ENCODE measurements at places on chromosomes 16 and 17. TPM values are rescaled to one million over a fixed set of nuclear protein-coding genes. Genes with fewer than 3 reads are reported as not detected.
A peak's percentile ranks its signal among the peaks of the same experiment; 100 is the strongest.

DNA sequence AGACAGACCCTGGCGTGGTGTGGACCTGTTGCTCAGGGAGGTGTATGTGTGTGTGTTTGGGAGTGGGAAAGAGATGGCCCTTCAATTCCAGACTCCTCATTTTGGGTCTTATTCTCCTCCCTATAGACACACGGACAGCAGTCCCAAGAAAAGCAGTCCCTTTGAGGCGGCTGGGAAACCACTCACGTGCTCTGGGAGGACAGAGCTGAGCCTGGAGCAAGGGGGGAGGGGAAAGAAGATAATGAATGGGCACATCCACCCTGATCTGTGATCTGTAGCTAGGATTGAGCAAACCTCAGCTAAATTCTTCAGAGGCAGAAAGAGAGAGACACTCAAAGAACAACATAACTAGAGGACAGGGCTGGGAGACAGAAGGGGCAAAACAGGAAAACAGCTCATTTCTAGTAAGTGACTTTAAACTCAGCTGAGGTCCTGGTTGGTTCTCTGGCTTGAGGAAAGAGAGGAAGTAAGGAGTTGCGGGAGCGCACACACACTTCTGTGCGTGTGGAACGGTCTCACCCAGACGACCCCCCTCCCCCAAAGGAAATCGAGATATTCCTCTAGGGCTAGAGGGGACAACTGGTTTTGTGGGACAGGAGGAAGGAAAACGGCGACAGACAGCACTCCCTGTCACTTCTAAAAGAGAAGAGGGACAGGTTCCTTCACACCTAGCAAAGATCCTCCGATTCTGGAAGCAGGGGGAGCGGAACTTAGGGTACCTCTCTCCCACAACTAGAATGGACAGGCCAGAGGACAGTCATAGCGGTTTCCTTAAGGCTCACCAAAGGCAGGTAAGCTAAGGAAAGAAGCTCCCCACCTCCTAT is 658 bp downstream of the RAB5C start:
- peaks cover 13% of the 10 kb centered on the region for H3K4me1 ChIP-seq
- H3K27ac ChIP-seq, result peak overlapping the region; percentile 75
- peak overlapping the region; percentile 73 for H3K4me3 ChIP-seq
- no peaks in the 10 kb centered on the region for H3K27me3 ChIP-seq
- DNase-seq, result peak; percentile 73

DNA sequence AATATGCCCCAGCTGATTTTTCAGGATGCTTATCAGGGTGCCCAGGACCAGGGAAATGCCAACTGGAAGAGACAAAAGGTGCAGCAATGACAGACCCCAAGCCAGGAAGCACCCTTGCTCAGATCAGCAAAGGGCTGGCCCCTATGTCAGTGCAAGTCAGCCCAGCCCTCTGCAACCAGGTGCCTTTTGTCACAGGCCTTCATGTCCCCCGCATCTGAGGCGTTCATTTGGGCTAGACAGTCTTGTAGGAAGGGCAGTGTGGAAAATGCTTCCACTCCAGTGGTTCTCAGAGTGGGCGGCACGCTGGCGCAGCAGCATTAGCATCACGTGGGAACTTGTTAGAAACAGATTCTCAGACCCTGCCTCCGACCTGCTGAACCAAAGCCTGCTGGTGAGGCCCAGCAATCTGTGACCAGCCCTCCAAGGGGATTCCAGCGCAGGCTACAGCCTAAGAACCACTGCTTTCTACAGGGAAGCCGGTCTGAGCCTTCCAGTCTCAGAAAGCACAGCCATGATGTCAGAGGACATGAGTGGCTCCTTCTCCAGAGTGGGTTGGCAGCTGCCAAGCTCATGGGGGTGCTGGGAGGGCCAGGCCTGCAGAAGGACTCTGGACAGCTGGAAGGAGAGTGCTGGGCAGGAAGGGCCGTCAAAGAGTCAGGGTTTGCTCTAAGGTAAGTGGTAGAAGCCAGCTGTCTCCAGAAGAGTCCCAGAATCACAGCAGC is 13.1 kb downstream of the SLC47A2 start:
- no peak overlapping the region for H3K4me3 ChIP-seq
- H3K4me1 ChIP-seq, result no peaks in the 10 kb centered on the region
- no peak for DNase-seq
- H3K27me3 ChIP-seq, result no peaks in the 10 kb centered on the region
- no peak overlapping the region for H3K27ac ChIP-seq

DNA sequence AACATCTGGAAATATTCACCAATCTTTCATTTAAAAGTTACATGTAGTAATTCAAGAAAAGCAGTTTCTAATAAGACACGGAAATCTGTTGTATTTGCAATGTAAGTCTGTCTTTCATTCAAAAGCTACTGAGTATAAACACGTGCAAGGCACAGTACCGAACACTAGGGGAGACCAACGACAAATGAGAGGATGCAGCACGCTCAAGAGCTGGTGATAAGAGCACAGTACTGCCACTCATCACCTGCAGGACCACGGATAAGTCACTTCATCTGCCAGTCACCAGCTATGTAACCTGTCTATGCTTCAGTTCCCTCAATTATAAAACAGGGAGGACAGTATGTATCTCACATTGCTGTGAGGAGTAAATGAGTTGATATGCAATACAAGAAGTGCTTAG is 67.1 kb downstream of the CLEC18A start:
- peaks cover 10% of the 10 kb centered on the region for H3K4me1 ChIP-seq
- H3K36me3 ChIP-seq, result no peaks in the 10 kb centered on the region
- H3K27me3 ChIP-seq, result no peaks in the 10 kb centered on the region

The RASD1 gene
- 21.3 TPM for total RNA-seq

DNA sequence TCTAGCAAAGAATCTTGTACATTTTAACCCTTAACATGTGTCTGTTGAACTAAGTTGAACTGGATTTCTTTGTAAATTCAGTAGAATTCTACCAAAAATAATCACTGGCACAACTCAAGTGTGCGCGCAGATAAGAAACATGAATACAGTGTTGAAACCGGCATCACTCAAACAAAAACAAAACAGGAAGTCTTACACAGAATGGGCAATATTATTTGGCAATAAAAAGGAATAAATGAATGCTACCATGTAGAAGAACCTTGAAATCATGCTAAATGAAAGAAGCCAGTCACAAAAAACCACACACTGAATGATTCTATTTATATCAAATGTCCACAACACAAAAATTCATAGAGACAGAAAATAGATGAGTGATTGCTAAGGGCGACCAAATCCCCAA is 102.9 kb upstream of the ZFHX3 start:
- no peak overlapping the region for H3K27ac ChIP-seq
- no peak overlapping the region for H3K4me3 ChIP-seq
- peaks cover 24% of the 10 kb centered on the region for H3K4me1 ChIP-seq

GRCh38 chr17:12522743-12523183 is 142.9 kb upstream of the MYOCD start:
- no peak for DNase-seq
- no peaks in the 10 kb centered on the region for H3K4me1 ChIP-seq
- no peaks in the 10 kb centered on the region for H3K36me3 ChIP-seq
- H3K27me3 ChIP-seq, result no peaks in the 10 kb centered on the region
- no peak overlapping the region for H3K27ac ChIP-seq
